Stimulated activated CD4-positive, alpha-beta T cell treated with anti-CD3 and anti-CD28 coated beads, Interleukin-15, amount 100 ng/mL, for 1 hour (primary cell): ENCODE measurements at places on chromosomes 5 and 9.

GRCh38 chr5:132297211-132297940 lies 3.2 kb downstream of the SLC22A4 start:
- no peak for DNase-seq

- DNase-seq = no peak
These were observed 12.9 kb downstream of the CLINT1 start for GRCh38 chr5:157845914-157846598.

DNA sequence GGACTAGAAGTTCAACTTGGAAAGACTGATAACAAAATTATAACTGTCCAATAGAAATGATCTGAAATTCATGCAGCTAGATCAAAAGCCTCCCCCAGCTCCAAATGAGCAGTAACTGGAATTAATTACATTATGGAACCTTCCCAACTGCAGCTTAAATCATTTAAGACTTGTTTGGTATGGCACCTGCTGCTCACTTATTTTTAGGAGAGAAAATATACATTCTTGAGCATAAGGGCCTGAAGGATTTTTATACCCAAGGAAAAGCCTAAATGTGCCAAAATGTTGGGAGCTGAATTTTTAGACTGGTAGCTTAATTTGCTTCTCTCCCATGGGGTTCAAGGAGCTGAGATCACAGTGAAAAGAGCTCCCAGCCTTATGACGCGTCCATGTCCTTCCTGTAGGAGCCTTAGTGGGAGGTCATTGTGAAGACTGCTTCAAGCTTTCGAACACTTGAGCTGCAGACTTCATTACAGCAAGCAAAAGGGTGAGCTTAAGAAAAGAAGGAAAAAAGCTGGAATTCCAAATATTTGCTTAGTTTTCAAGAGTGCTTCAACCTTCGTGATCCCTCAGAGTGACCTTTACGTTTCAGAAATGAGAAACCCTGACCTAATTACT lies 276.0 kb downstream of the DMAC1 start:
- DNase-seq = no peak

GRCh38 chr9:134324359-134325095 lies 1.7 kb upstream of the RXRA start:
- no peak for DNase-seq

DNA sequence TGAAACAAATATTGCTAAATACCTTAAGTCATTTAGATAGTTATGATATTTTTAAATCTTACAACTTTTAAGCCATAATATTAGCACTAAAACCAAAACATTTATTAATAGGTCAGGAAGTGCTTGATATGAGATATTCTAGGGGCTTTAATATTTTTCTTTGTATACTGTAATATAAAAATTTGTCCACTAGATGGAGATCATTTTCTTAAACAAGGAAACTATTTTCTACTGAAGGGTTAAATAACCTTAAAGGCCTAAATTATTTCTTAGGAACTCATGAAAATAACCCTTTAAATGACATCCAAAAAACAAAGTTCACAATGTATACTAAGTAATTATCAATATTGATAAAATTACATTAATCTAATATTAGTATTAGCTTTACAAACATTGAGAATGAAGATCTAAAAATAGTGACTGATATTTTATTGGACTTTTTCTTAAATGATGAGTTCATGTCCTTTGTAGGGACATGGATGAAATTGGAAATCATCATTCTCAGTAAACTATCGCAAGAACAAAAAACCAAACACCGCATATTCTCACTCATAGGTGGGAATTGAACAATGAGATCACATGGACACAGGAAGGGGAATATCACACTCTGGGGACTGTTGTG lies 635.7 kb downstream of the RAB3C start:
- DNase-seq = no peak

- peak; percentile 20 for DNase-seq
These were observed 645 bp downstream of the SAP30L start for GRCh38 chr5:154446195-154447088.

- DNase-seq = no peak
These were observed 180.2 kb downstream of the HSPA4 start for GRCh38 chr5:133232011-133232410.

DNA sequence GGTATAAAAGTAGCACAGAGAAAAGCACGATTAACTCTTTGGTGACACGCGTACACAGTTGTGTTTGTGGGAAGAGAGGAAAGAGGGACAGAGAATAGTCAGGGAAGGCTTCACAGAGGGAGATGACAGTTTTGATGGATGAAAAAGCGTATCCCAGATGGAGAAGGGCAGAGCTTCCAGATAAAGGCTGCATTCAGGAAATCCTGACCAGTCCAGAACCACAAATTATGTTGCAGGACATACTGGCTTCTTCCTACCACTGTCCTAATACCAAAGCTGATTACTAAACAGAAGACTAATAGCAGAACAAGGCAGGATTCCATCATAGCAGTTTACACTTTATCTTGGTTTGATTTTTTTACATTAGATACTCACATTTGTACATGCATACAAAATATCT lies 34.5 kb downstream of the SLC31A2 start:
- no peak for DNase-seq

DNA sequence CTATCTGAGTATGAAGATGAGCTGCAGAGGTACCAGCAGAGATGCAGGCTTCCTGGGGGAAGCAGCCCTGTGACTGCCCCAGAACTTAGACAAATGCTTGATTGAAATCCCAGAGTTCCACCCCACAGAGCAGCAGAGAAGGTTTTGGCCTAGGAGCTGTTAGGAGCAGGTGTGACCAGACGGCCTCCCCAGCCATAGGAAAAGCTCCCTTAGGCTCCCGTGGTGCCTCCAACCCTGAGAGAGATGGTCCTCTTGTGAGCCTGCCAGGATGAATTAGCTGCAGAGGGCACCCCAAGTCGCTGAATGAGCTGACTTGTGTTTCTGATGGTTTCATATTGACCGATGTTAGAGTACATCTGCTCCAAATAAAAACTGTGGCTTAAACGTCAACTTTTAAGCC lies 22.1 kb downstream of the NTRK2 start:
- DNase-seq = no peak

DNA sequence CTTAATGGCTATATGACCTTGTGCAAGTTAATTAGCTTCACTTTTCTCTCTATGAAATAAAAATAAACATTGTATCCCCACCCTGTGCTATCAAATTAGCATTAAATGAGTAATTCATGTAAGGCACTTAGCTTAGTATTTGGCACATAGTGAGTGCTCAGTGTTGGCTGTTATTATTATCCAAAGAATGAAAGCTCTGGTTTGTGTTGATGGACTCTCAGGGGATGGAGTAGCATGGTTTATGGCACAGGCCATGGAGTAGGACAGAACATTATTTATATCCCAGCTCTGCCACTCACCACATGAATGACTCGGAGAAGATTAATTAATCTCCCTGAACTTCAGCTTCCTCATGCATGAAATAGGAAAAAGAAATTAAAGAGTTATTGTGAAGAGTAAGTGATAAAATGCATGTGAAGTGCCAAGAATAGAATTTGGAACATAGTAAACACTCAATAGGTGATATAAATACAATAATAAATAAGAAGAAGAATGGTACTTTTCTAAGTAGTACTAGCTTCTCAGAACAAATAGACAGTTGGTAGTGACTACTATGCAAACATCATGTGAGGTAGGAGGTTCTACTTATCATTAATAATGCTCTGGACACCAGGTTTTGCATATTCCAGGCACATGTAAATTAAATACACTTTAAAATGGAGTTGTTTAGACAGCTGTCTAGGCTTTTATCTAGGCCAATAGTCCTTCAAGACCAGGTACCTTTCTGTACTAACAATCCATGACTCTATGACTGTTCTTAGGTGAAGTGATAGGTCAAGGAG lies 146.4 kb downstream of the GRIA1 start:
- no peak for DNase-seq

- no peak for DNase-seq
These were observed 254.2 kb downstream of the DOCK8 start for GRCh38 chr9:468766-469426.

DNA sequence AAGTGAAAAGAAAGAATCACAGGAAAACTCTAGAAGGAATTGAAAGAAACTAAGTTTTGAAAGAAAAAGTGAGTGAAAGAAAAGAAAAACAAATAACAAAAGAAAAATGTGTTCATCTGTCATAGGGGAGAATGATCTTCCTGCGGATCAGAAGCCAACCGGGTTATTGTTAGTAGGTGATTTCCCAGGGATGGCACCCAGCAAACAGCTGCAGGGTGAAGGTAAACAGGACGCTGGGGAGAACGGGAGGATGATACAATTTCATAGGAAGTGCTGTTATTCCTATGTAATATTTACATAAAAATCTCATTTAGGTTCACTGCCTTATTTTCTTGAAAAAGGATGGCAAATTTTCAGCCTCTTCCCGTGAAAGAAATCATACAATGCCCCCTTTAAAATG lies 72.4 kb upstream of the LHFPL2 start:
- no peak for DNase-seq

GRCh38 chr5:18238321-18238720 lies 604.1 kb downstream of the TAF11L14 start:
- DNase-seq = no peak

DNA sequence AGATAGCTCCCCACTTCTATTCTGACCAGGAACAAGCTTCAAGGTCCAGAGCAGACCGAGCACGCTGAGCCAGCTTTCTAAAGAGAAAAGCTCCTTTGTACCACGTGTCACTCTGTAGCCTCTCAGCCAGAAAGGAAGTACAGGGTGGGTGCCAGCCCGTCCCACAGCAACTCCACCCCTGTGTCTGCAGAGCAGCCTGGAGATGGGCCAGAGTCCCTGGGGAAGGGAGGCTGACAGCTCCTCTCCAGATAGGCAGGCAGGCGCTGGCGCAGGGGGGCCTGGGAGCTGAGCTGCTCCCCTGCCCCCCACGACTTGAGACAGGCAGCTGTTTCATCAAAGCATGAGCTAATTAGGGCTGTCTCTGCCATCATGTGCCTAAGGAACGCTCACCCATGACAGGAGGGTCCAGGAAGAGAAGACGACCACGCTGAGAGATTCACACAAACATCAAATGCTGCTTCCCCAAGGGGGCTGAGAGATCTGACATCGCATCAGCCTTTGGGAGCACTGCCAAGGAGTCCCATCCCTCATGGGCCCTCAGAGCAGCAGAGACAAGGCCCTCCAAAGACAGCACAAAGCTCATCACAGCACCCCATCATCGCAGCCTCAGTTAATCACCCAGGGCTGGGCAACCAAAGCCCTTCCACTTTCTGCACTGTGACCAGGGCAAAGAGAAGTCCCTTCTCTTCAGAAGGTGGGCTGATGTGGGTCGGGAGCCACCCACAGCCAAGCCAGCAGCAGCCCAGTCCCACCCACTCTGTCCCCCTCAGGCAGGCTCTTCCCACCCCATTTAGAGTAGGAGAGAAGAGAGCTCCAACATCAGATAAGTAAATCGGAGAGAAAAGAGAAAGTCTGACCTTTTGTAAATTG lies 78.5 kb upstream of the LRRTM2 start:
- no peak for DNase-seq

DNA sequence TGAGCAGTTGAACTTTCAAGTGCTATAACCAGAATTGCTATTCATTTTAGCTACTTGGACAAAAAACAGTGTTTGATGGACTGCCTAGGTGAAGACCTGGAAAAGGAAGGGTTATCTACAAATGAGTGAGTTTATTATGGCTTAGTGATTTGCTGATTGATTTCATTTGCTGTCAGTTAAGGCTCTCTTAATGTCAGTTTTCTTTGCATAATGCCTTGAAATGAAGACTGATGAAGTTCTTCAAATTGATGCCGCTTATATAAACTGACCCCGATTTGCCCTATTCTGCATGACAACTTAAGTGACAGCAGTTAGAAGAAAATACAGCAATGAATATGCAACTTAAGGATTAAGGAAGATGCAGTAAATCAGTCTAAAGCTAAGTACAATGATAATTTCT lies 332.6 kb downstream of the CCDC171 start:
- DNase-seq = no peak

DNA sequence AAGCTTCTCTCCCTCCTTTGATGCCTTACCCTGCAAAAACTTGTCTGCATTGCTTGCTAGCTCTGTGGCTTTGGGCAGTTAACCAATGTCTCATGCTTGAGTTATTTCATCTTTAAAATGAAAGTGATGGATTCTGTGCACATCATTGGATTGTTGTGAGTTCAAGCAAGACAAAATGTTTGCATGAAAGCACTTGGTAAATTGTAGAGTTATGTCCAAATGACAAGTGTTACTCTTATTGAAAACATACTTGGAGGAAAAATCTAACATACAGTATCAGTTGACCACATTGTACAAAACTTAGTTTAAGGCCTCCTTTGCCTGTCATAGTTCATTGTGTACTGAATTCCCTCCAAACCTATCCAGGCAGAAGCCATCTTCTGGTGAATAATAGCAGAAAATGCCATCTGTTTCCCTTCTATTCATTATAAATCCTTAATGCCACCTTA lies 30.0 kb downstream of the TGFBR1 start:
- DNase-seq = no peak

DNA sequence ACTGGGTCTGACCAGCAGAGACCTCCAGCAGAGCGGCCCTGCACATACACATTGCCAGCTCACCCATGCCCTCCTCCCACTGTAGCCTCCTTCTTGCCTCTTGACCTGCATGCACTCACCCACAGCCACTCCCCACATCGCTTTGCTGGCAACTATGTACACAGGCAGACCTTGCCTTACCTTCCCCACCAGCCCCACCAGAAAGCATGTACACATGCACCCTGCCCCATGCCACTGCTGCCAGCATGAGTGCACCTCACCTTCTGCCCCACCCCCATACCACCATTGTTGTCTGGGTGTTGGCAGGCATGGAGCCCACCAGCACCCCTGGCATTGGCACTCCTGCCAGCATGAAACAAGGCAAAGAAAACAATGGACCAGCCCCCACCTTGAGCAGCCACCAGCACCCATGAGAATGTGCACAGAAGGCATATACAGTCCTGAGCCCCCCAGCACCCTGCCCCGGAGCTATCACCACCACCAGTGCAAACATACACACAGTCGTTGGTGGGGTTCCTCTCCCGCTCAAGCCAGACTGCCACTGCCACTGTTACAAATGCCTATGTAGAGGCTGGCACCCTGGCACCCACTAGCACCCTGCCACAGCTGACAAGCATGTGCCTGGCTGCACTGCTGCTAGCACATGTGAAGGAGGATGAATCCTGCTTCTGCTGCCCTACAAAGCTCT lies 171.4 kb upstream of the NR4A3 start:
- no peak for DNase-seq

DNA sequence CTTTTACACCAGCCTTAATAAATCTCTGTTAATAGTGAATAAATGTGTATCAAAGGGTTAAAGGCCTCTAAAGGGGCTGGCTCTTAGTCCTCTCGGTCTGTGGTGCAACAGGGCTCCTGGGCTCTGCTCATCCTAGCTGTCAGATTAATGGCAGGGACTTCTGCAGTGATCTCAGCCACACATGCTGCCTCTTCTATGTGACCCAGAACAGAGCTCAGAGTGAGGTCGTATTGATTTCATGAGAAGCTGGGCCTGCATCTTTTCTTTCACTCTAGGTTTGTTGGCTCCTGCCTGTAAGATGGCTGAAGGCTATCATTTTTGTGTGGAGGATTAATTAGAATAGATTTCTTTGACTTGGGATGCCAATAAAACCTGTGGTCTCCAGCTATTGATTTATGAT lies 165.0 kb upstream of the GLRA1 start:
- DNase-seq = no peak

GRCh38 chr9:136941231-136942111 lies 3.1 kb downstream of the FBXW5 start:
- DNase-seq = no peak

GRCh38 chr5:67287510-67288268 lies 91.1 kb upstream of the CD180 start:
- no peak for DNase-seq
